Stimulated activated CD4-positive, alpha-beta T cell treated with anti-CD3 and anti-CD28 coated beads, Interleukin-15, amount 100 ng/mL, for 24 hours (primary cell): ENCODE measurements at places on chromosomes 4 and X.
A peak's percentile ranks its signal among the peaks of the same experiment; 100 is the strongest.

DNA sequence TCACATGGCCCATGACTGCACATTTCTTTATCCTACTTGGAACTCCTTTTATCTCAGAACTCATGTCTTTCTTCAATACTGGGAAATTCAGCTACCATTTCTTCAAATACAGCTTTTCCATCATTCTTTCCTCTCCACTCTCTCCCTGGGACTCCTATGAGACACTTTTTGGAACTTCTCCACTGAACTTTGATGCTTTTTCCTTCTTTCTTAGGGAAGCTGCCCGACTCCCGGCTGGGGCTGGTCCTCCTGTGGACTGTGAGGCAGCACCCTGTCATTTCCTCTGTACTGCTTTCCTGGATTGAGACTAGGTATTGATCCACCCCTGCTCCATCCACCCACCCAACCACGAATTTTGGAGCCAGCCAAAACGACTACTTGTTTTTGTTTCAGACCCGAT, 40.0 kb downstream of the ZFYVE28 start:
- no peak for DNase-seq

DNA sequence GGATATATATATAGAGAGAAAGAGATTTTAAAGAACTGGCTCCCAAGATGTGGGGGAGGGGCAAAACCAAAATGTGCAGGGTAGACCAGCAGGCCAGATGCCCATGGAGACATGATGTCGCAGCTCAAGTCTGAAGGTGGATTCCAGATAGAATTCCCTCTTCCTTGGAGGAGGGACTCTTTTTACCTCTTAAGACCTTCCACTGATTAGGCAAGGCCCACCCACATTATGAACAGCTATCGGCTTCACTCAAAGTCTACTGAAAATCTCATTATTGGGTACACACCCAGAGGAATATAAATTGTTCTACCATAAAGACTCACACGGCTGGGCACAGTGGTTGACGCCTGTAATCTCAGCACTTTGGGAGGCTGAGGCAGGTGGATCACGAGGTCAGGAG, 59.3 kb downstream of the DHRSX start:
- no peak for DNase-seq

- DNase-seq: no peak
Observed at GRCh38 chr4:8402181-8402597, 38.3 kb downstream of the ACOX3 start.

DNA sequence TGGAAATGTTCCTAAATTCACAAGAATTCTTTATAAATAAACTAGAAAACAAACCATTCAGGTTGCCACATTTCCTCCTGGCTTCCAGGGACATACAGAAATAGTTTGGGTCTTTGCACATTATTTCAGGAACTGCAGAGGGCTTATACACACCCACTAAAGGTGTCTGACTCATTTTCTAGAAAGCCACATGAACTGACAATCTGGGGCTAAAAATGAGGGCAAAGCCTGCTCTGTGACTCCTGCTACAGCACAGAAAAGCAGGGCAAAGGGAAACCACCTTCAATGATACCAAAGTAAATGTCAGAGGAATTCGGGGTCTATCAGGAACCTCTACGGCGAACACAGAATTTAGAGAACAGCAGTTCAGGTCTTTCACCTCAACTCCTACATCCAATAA, 112.2 kb upstream of the MAP3K15 start:
- peak; percentile 14 for DNase-seq

- no peak for DNase-seq
Observed at GRCh38 chr4:186946682-186947294, 223.1 kb upstream of the FAT1 start.

DNA sequence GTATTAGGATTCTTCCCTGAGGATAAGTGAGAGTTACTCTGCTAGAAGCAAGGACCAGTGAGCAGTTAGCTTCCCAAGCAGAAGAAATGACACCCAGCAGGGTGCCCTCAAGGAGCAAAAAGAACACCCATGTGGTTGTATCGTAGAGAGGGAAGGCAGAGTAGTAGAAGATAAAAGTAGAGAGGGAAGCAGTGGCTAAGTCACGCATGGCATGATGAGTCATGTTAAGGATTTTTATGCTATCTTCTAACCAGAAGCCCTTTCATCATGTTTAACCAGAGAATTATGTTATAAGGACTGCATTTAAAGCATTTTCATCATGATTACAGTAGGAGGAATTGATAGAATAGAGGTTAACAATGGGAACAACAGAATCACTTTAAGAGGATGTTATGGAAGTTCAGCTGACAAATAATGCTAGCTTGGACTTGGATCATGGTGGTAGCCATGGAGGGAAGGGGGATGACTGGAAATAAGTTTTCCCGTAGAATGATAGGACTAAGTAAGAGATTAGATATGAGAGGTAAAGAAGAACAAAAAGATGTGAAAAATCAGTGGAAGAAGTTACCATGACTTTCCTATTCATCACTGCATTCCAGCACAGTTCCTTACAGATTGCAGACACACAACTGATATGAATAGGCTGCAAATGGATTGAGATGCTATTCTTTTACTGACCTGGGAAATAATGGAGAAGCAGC, 383.5 kb upstream of the INTU start:
- DNase-seq: no peak

- DNase-seq: no peak
Observed at GRCh38 chr4:24805067-24805466, 9.7 kb downstream of the SOD3 start.

DNA sequence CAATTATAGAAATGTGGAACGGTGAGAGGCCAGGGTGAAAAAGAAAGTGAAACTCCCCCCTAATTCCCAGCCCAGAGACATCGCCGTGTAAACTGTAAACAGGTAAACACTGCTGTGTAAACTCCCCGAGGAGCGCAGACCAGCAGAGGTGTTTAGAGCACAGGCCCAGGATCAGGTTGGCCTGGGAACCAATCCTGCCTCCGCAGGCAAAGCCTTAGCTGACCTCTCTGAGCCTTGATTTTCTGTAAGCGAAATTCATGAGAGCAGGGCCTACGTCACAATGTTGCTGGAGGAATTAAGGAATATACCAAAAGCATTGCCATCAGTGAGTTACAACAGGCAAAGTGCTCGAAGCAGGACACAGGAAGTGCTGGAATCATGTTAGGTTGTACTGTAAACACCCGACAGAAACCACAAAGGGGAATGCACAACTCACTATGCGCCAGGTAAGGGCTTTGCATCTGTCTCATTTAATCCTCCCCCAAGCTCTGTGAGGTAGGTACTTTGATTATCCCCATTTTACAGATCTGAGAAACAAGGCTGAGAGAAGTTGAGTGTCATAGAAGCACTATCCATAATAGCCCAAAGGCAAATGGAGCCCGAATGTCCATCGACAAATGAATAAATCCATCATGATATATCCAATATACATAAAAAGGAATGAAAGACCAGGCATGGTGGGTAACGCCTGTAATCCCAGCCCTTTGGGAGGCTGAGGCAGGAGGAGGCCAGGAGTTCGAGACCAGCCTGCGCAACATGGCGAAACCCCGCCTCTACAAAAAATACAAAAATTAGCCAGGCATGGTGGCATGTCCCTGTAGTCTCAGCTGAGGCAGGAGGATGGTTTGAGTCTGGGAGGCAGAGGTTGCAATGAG, 30.7 kb upstream of the KIAA0232 start:
- DNase-seq: no peak

DNA sequence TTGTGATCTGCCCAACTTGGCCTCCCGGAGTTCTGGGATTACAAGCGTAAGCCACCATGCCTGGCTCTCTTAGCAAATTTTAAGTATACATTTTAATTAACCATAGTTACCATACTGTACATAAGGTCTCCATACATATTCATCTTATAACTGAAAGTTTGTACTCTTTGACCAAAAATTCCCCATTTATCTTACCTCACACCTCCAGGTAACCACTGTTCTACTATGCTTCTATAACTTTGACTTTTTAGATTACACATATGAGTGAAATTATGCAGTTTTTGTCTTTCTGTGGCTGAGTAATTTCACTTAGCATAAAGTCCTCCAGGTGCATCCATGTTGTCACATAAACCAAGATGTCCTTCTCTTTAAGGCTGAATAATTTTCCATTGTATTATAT, 17.4 kb downstream of the C4orf51 start:
- no peak for DNase-seq

DNA sequence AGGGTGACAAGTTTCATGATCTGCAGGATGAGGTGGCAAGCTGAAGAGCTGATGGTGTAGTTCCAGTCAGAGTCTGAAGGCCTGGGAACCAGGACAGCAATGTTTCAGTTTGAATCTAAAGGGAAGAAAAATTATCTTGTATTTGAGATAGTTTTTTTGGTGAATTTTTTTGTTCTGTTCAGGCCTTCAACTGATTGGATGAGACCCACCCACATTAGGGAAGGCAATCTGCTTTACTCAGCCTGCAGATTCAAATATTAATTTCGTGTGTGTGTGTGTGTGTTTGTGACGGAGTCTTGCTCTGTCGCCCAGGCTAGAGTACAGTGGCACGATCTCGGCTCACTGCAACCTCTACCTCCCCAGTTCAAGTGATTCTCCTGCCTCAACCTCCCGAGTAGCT, 22.1 kb upstream of the SMIM14 start:
- no peak for DNase-seq

- peak; percentile 86 for DNase-seq
Observed at GRCh38 chr4:48047421-48047844, 30.9 kb downstream of the NIPAL1 start.

DNA sequence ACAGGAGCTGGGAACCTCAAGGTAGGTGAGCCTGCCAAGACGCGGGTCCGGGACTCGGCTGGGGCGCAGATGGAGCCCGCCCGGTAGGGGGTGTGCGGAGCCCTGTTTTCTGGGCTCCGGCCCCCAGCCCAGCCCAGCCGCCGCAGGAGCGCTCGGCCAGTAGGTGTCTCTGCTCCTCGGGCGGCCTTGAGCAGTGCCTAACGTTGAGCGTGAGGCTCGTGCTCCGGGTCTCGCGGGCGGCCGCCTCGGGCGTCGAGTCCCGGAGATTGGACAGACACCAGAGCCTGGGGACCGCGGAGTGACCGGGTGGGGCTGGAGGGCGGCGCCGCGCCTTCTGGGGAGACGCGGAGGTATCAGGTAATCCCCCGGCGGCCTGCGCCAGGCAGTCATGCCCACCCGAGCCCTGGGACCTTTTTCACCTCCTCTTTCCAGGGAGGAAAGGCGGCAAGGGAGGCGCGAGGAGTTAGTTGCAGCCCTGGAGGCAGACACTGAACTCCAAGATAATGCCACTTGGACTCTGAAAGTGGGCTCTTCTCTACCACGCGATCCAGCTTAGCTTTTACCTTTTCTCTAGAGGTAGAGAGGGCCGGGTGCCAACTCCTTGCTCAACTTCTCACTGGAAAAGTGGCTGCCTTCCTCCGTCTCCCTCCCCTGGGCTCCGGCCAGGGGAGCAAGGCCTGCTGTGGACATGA, 14.5 kb upstream of the FGG start:
- DNase-seq: peak; percentile 78

DNA sequence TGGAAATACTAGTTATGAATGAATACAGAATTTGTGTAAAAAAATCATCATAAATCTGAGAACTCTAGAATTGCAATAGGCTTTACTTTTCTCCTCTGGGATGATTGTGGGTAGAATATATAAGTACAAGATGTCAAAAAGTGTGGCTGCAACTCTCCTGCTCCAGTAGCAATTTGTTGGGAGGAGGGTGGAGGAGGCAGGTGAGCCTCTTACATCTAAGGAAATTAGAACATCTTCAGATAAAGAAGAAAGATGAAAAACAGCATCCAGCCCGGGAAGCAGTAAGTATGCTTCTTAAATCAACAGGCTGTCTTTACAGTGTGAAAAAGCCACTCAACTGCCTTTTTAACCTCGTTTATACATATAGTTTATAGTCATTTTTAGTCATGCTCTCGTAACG, 83.7 kb downstream of the ATP8A1 start:
- no peak for DNase-seq

DNA sequence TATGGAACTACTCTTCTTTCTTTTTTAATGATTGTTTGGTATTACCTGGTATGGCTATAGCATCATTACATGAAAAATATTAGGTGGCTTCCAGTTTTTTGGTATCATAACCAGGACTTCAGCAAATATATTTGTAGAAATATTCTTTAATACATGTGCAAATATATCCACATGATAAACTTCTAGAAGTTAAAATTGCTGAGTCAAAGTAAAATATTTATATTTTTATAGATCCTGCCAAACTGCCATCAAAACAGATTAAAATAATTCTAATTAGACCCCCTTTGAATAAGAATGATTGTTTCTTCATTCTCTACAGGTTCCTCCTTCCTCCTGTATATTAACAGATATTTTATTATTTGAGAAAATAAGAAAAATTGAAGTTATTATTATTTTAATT, 708.5 kb upstream of the INTU start:
- DNase-seq: no peak

- DNase-seq: no peak
Observed at GRCh38 chrX:133392671-133393070, 22.6 kb downstream of the GPC4 start.

- no peak for DNase-seq
Observed at GRCh38 chr4:146915132-146915531, 30.5 kb downstream of the TTC29 start.

DNA sequence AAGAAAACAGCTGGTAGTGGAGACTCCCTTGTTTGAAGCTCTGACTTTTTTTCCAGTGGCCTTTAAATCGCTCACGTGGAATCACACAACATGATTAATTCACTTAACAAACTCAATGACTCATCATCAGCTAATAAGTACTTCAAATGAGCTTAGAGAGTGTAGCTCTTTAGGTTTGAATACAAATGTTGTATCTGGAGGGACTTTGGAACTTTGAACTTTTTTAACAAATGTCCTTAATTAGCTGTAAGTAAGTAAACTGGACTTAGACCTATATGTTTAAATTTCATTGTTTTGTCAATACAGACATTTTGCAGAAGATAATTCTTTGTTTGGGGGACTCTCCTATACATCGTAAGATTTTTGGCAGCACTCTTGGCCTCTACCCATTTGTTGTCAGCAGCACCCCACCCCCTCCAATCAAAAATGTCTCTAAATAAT, 581.1 kb downstream of the SPRY1 start:
- DNase-seq: no peak

DNA sequence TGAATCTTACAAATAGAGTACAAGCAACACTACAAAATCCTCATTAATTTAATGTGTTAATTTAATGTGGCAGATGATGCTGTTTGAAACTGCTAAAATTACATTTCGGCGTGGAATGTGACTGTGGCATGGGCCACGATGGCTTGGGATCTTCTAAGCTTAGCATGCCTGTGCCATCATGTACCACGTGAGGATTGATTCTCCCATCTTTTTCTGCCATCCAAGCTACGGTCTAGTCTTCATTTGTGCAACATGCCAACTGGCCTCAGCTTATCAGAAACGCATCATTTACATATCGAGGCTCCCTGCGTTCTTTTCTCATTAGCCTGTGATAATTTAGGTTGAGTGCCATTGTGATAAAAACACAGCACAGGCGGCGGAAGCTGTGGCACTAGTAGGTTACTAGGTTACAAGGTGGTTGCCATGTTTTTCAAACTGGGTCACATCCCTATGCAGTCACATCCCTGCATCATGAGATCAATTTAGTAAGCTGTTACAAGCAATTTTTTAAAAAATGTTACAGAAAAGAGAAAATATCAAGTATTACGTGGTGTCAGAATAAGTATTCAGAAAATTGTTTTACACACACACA, 189.9 kb upstream of the RBPJ start:
- no peak for DNase-seq

GRCh38 chr4:98626350-98626749, 32.1 kb downstream of the TSPAN5 start:
- no peak for DNase-seq

GRCh38 chr4:86565651-86566050, 28.5 kb upstream of the PTPN13 start:
- DNase-seq: no peak
